ENCODE measurements at places on chromosomes 1 and 21. TPM values are rescaled to one million over a fixed set of nuclear protein-coding genes. Genes with fewer than 3 reads are reported as not detected.

KRTAP24-1 gene
- total RNA-seq: not detected

PAX7 gene
- total RNA-seq: not detected

ADAM30 gene
- not detected for total RNA-seq

OLIG1 gene
- total RNA-seq: not detected

KAZN gene
- 4.4 TPM for total RNA-seq

INSRR gene
- not detected for total RNA-seq

CR2 gene
- total RNA-seq: not detected

DNA sequence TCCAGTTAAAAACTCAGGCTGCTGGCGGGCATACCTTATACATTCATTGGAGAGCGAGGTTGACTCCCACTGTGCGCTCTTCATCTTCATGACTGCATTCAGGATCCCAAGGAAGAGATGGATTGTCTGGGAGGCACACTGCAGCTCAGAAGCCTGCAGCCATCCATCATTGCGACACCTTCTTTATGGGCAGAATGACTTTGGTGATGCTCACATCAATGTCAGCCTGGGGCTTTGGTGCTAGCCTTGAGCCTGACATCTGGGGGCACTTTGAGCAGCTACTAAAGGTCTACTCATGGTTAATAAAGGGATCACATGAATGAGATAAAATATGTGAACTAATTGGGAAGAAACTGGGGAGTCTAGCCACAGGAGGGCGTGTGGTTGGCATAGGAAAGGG is 229.3 kb downstream of the PRDM2 start:
- DNase-seq: no peak

DNA sequence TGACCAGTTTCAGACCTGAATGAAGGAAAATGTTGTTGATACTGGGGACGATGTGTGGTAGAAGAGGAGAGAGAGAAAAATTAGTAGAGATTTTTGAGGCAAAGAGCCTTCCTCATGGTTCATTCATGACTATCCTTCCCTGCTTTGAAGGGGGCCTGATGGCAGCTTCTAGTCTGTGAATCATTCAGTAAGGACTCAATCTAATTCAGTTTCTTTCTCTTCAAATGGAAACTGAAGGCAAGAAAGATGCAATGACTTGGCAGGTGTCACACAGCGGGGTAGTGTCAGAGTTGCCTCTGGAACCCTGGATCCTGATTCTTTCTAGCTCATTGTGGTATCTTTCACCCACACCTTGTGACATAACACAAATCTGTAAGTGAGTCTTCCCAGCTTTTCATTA is 14.9 kb upstream of the CD5L start:
- no peak for DNase-seq

DNA sequence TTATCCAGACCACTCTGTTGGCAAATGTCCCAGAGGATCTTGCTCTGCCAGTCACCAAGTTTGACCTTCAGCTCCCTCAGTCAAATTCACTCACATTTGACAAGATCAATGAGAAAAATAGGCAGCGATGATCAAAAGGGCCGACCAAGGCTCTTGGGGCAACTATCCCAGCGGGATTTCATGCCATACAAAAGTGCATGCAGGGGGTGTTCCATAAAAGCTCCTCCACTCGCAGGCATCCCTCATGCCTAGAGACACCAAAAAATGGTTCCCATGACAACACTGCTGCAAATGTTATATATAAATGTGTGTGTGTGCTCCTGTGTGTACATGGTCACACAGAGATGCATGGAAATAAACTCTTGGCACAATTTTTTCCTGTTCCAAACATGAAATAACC is 16.2 kb upstream of the EIF4G3 start:
- DNase-seq: no peak

GRCh38 chr21:45447821-45448220 is 42.9 kb downstream of the COL18A1 start:
- peak; percentile 78 for DNase-seq

DNA sequence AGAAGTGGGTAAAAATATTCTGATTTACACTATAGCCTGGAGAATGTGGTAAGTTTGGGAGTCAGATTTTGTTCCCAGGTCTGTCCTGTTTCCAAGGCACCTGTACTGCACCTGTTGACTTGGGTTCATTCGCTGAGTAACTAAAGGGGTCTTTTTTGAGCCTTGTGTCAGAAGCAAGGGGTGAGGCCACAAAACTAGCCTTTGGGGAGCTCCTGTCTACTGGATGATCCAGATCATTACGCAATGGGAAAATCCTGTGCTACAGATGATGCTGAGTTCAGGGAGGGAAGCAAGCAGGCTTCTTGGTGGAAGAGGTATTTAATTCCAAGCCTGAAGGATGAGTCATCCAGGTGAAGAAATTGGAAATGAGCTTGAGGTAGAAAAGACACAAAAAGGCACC is 424.0 kb downstream of the MATN1 start:
- peak; percentile 25 for DNase-seq

DNA sequence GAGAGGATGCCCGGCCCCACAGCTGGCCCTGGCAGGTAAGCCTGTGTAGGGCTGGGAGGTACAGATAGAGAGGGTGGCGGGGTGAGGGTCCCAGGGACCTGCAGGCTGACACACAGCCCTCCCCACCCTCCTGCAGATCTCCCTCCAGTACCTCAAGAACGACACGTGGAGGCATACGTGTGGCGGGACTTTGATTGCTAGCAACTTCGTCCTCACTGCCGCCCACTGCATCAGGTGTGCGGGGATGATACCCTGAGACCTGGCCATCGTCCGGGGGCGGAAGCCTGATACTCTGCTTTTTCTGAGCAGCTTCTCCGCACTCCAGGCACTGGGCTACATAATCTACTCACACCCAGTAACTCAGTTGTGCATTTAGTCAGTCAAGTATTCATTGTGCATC is 2.1 kb downstream of the CTRC start:
- no peak for DNase-seq

DNA sequence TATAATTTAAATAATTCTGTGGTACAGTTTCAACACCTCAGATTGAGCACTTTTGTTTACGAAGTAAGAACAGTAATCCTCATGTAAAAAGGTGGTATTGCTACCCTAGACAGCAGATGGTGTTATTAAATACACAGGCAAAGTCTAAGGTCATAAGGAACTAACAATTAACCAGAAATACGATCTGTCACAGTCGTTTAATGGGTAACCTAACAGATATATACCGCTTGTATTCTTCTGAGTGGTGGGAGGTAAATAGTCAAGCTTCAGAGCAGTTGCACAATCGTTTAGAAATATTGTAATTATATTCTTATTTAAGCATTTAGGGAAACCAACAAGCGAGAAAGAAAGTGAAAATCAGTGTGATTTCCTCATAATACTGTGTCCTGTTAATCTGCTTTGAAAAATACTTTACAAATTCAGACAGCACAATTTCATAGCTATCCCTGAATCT is 9.8 kb upstream of the IRF2BP2 start:
- DNase-seq: no peak

DNA sequence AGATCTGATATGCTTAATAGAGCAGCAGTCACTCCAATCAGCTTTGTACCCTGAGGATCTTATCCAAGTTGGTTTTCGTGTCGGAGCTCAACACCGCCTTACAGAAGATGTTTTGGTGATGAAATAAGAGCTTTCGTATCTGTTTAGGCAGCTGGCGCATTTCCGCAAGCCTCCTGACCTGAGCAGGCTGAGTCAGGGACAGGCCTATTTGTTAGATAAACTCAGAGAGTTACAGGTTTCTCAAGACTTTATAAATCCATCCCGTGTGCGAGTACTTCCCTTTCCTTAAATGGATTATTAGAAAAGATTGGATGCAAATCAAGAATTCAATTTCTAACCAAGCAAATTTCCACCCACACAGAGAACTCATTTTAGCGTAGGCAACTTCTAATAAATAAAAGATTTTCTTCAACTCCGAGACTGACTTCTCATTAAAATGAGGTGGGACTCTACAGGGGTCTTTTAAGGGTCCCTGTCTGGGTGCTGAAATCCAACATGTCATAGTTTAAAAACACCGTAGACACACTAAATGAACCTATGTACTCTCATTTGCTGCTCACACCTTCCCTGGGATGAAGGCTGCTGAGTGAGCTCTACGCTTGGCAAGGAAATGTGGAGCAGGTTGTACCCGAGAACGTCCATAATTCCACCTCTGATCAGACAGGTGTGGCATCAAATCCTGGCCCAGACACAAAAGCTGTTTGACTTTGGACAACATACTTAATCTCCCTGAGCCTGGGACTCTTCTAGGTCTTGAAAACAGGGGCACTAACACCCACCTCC is 106.9 kb upstream of the F3 start:
- peak; percentile 99 for DNase-seq

GRCh38 chr1:168833801-168834224 is 104.8 kb upstream of the DPT start:
- no peak for DNase-seq

DNA sequence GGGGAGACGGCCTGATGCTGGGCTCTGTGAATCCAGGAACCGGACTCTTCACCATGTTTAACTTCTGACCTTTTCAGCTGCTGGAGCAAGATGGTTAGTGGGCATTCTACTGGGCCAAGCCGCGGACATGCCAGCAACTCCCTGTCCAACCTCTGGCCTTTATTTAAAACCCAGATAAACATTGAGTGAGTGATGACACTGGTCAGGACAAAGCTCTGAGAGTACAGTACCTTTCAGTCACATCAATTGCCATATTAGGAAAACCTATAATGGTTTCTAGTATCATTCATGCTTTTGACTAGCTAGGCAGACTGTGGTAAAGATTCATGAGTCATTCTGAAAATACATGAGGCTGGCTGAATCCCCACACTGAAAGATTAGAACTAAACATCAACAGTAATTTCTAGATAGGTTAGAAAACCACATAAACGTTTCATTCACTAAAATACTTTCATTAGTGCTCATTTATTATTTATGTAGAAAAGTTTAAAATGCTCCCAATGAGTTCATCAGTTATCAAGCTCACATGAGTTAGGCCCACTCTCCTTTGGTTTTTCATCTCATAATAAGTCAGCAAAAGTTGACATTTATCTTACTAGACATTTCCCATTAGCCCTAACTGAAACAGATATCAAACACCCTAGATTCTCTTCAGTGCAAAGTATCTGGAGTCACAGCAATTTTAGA is 7.1 kb upstream of the ACTA1 start:
- DNase-seq: peak; percentile 51

- no peak for DNase-seq
These were observed 63.5 kb upstream of the FGGY start for GRCh38 chr1:59233444-59233843.

DNA sequence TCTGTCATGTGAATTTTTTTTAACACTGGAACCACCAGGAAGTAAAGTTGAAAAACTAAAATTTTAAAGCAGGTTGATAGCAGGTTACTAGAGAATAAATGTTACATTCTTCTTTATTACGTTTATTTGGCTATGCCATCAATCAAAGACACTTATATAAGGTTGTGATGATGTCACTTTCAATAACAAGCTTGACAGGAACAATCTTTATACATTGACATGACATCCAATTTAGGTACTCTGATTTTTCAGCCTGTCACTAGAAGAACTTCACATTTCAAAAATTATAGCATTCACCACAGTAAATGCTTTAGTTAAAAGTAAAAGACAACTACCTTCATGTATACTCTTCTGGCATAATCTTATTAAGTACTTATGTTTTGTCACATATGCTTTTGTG is 696.8 kb upstream of the NCAM2 start:
- no peak for DNase-seq

- peak; percentile 49 for DNase-seq
These were observed 536.6 kb upstream of the CXADR start for GRCh38 chr21:16976193-16976592.

- DNase-seq: peak; percentile 58
These were observed 60.4 kb upstream of the BACH1 start for GRCh38 chr21:29238053-29238966.

GRCh38 chr21:35825370-35826353 is 234.7 kb downstream of the SETD4 start:
- no peak for DNase-seq

DNA sequence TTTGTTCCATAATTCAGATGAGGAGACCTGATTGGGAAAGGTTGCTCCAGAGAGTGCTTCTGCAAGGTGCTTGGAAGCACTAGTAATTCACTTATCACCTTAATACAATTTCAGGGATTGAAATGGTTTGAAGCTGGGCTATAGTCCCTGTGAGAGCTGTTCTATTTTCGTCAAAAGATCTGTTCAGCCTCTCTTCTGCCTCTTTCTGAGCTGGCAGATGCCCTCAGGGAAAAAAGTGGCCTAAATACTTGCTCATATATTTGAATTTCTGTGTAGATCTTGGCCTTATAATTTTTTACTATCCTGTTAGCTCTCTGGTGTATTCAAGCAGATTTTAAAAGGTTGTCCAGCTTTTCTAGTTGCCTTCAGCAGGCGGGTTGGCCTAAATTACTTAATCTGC is 22.3 kb downstream of the C1orf146 start:
- DNase-seq: no peak

GRCh38 chr1:33180226-33180910 is 1.5 kb downstream of the TRIM62 start:
- peak; percentile 63 for DNase-seq

DNA sequence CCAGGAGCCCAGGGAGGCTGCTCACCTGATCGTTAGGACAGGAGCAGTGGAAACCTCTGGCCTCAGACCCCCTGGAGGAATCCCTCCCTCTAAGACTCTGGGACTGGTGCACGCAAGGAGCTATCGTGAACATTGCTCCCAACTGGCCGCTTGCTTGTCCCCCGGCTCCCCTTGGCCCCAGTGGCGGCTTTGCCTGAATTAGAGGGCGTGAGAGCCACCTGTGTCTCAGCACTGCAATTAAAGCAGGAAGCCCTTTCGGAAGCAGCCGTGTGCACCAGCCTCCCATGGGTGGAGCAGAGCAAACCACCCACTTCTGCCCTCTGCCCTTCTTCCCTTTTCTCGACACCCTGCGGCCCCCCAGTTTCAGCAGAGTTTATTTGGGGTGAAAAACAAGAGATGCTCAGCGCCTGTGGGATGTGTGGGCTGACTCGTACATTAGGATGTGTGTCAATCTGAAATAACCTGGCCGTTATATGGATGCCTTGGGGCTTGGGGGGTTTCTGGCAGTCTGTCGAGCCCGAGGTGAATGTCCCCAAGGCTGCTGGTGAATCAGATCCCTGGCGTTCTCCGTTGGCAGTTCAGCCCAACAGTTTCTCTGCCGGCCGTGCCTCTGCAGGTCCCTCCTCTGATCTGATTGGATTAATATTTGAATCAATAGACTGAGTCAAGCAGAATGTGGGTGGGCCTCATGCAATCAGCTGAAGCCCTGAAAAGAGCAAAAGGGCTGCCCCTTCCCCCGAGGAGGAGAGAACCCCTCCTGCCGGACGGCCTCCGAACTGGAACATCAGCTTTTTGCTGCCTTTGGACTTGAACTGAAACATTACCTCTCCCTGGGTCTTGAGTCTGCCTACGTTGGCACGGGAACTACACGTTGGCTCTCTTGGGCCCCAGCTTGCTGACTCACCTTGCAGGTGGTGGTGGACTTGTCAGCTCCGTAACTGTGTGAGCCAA is 7.3 kb upstream of the UMODL1 start:
- peak; percentile 84 for DNase-seq

DNA sequence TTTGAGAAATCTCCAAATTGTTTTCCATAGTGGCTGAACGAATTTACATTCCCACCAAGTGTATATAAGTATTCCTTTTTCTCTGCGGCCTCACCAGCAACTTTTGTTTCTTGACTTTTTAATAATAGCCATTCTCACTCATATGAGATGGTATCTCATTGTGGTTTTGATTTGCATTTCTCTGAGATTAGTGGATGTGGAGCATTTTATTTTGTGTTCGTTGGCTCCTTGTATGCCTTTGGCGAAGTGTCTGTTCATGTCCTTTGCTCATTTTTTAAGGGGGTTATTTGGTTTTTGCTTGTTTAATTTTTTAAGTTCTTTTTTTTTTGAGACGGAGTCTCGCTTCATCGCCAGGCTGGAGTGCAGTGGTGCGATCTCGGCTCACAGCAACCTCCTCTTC is 45.1 kb upstream of the MPC2 start:
- DNase-seq: no peak

Measured in bronchial epithelial cell (primary cell).